ENCODE measurements at places on chromosomes 1 and 21. TPM values are rescaled to one million over a fixed set of nuclear protein-coding genes. Genes with fewer than 3 reads are reported as not detected.

The LRRC3 gene
- total RNA-seq: 22.0 TPM

The CDA gene
- total RNA-seq: 29.7 TPM

The BACE2 gene
- 4.1 TPM for total RNA-seq

The RAVER2 gene
- total RNA-seq: 0.43 TPM

The C1orf226 gene
- total RNA-seq: 50.4 TPM

The HSPA6 gene
- total RNA-seq: 0.48 TPM

The NHLH2 gene
- total RNA-seq: not detected

The OR10Z1 gene
- not detected for total RNA-seq

The MRAP gene
- total RNA-seq: 3.4 TPM
